ENCODE measurements at places on chromosomes 13 and 19. TPM values are rescaled to one million over a fixed set of nuclear protein-coding genes. Genes with fewer than 3 reads are reported as not detected.

The NOP53 gene
- 130 TPM for total RNA-seq

The SLC17A7 gene
- total RNA-seq: 0.34 TPM

The MATK gene
- total RNA-seq: 6.6 TPM

The SLAIN1 gene
- 18.7 TPM for total RNA-seq

The POU4F1 gene
- total RNA-seq: not detected

The SPIB gene
- 0.34 TPM for total RNA-seq

The KLC3 gene
- 1.9 TPM for total RNA-seq

The TMPRSS9 gene
- not detected for total RNA-seq

The C19orf85 gene
- not detected for total RNA-seq

The CEACAM3 gene
- 8.6 TPM for total RNA-seq

The ZNF549 gene
- total RNA-seq: 5.8 TPM

The NCR1 gene
- 2.6 TPM for total RNA-seq

The GGN gene
- total RNA-seq: 0.52 TPM

The SLC5A5 gene
- 0.55 TPM for total RNA-seq

The BRME1 gene
- total RNA-seq: 4.2 TPM

The RASAL3 gene
- 27.1 TPM for total RNA-seq

The NLRP7 gene
- total RNA-seq: not detected

The TSEN34 gene
- total RNA-seq: 32.2 TPM

The SIGLEC5 gene
- 11.0 TPM for total RNA-seq

The CACNG6 gene
- 2.5 TPM for total RNA-seq

The PALM3 gene
- 8.7 TPM for total RNA-seq

The PIP5K1C gene
- total RNA-seq: 38.7 TPM

The GIPC3 gene
- total RNA-seq: 3.1 TPM

The ACP5 gene
- 299 TPM for total RNA-seq

The CEACAM16 gene
- not detected for total RNA-seq

The SKA3 gene
- 4.8 TPM for total RNA-seq

The CGB8 gene
- not detected for total RNA-seq

The GNG7 gene
- total RNA-seq: 5.7 TPM

Measured in left lung (tissue), 14 donors.